ENCODE measurements at places on chromosomes 16 and 17.

GRCh38 chr17:57586196-57586740 is 158.8 kb downstream of the CCDC182 start:
- no peak for DNase-seq

- no peak for DNase-seq
These were observed 28.9 kb downstream of the RBFOX1 start for GRCh38 chr16:7361416-7362129.

- DNase-seq, result no peak
These were observed 306.0 kb downstream of the MAF start for GRCh38 chr16:79294568-79294967.

DNA sequence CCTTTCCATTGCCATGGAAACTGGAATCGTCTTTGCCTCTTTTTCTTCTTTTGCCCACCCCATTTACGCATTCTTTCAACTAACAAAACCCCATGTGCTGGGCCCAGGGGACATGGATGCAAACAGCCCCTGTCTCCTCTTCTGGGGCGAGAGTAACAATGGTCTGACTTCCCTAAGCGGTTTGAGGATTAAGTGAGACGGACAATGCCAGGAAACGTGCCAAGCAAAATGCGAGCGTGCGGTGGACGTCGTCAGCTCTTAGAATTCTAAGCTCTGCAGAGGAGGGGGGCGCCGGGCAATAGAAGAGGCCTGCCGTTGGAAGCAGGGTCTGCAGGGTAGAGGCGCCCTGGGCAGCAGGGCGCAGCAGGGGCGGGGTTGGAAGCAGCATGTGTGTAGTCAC is 42.4 kb upstream of the JPH3 start:
- no peak for DNase-seq

- DNase-seq, result no peak
These were observed 51.1 kb downstream of the GPRC5B start for GRCh38 chr16:19833581-19833980.

GRCh38 chr17:41639492-41640473 is 15.4 kb upstream of the KRT17 start:
- no peak for DNase-seq

DNA sequence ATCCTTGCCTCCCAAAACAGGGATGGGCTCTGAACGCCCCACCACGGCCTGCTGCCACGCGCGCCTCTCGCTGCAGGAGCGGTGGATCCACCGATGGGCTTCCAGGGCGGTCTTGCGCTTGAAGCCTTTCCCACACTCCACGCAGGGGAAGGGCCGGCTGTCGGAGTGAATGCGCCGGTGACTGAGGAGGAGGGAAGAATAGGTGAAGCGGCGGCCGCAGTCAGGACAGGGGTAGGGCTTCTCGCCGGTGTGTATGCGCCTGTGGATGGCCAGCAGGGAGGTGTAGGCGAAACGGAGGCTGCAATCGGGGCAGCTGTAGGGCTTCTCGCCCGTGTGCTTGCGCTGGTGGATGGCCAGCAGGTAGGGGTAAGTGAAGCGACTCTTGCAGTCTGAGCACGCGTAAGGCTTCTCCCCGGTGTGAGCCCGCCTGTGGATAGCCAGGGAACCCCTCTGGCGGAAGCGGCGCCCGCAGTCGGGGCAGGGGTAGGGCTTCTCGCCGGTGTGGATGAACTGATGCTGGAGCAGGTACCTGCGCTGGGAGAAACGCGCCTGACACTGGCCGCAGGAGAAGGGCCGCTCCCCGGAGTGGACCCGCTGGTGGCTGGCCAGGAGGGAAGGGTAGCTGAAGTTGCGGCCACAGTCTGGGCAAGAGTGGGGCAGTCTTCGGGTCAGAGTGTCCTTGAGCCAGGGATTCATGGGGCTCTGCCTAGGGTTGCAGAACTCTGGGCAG is 2.7 kb downstream of the ZNF785 start:
- no peak for DNase-seq

- peak; percentile 48 for DNase-seq
These were observed 561 bp downstream of the CCDC47 start for GRCh38 chr17:63772801-63773271.

- DNase-seq, result no peak
These were observed 701 bp upstream of the DPEP2 start for GRCh38 chr16:67999985-68000384.

- DNase-seq, result no peak
These were observed 640.1 kb upstream of the CDH8 start for GRCh38 chr16:62676306-62676705.

DNA sequence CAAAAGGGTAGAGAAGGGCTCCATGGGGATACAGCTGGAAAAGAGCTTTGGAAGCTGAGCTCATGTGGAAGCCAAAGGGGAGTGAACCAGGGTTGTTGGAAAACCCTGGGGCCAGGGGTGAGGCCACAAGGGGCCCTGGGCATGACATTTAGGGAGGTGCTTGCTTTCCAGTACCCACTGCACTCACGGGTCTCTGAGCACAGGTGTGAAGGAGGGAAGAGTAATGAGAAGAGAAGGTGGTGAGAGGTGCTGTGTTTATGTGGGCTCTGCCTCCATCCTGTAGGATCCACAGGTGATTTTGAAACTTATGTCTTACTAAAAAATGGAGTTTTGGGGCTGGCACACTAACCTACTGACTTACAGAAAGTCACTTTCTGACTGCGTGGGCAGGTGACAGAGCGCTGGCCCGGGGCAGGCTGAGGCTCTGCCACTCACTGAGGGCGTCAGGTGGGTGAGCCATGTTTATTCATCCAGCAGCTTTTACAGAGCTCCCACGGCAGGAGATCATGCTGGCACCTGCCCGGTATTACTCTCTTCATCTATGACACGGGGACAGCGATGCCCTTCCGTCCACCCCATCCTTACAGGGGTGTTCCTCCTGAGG is 18.9 kb downstream of the KSR1 start:
- DNase-seq, result no peak

GRCh38 chr16:58685084-58685449 is 497 bp upstream of the SLC38A7 start:
- DNase-seq, result no peak

GRCh38 chr17:31745964-31746600 is 113.0 kb downstream of the COPRS start:
- DNase-seq, result no peak

DNA sequence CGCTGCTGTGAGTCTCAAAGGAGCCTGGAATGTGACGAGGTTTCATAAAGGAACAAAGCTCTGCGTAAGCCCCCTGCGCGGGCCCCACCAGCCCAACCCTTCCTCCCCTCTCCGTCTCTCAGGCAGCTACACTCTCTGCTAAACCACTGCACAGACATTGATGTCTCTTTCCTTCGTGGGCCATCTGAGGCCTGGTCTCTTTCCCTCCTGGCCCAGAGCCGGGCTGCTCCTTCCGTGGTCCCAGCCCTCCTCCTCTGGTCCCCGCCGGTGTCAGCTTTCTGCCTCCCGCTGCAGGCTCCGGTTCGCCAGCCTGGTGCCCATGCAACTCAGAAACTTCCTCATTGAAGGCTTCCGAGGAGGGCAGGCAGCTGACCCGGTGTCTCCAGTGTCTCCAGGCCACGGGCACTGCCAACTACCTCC is 7.4 kb downstream of the SCARF1 start:
- DNase-seq, result no peak

DNA sequence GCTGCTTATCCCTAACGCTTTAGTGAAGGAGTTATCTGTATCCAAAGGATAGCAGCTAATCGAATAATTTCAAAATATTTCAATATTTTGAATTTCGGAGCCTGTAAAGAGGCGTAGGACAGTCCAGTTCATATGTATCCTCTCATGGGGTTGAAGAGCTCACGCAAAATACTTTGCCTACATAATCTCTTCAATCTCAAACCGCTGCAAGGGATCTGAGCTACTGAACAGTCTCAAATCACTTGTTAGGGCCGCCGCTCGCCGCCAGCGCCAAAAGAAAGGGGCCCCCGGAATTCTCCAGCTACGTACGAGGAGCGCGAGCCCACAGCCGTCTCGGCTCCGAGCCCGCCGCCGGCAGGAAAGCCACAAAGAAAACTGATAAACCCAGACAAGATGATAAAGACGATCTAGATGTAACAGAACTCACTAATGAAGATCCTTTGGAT is 601 bp upstream of the RFWD3 start:
- DNase-seq, result no peak

DNA sequence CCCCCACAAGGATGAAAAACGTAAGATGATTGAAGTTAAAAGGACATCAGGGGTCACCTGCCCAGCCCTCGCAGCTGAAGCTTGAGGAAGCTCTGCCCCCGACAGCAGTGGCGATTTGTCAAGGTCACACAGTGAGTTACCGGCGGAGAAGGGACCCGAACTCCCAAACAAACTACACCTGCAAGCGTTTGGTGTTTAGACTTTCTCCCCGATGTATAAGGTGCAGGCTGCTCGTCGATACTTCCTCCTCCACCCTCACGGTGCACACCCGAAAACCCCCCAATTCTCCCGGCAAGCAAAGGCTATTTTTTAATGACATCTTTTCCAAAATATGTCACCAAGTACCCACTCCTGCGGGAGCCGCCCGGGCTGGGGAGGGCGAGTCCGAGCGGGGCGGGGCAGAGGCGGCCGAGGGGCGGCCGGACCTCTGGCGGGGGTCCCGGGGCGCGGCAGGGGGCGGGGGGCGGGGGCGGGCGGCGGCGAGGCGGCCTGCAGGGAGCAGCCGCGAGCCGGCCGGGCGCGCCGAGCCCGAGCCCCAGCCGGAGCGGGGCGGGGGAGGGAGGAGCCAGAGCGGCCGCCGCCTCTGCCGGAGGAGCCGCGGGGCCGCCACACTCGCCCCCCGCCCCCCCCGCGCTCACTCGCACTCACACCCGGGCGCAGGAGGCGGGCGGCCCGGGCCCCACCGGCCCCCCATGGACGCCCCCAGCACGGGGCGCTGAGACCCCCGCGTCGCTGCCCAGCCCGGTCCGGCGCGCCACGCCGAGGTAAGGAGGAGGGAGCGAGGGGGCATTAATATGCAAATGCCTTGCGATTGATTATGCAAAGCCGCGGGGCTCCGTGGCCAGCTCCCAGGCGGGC is at the start of gene THRA:
TSS of gene THRA (plus strand) at position 637 of the 858 bp plus-strand sequence. CDS start 11,524 bp downstream, outside the sequence.
- DNase-seq, result peak; percentile 45

DNA sequence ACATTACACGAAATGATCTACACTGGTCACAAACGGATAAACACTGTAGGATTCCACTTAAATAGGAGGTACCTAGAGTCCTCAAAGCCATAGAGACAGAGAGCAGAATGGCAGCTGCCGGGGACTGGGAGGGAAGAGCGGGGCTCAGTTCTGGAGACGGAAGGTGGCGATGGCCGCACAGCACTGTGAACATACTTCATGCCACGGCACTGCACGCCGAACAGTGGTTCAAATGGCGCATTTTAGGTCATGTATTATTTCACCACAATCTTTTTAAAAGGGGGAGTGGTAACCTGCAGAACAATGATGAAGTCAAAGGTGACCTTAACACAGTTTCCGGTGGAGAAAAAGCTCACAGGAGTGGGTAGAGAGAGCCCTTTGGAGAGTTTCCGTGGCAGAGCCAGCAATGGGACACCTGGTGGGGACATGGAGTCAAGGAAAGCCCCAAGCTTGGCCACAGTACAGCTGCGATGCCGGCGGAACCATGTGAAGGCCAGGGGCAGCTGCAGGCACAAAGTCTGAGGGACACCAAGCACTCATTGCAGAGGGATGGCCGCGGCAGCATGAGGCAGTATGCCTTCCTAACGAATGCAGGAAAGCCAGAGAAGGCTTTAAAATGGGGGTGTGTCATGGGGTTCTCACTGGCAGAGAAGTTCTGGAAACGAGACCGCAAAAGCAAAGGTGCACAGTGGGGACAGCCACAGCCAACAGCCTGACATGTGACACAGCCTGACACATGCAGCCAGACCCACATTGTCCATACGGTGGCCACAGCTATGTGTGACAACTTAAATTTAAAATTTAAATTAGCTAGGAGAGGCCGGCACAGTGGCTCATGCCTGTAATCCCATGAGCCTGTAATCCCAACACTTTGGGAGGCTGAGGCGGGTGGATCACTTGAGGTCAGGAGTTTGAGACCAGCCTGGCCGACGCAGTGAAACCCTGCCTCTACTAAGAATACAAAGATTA is 7.3 kb downstream of the FLCN start:
- DNase-seq, result no peak

- DNase-seq, result peak; percentile 82
These were observed 3.4 kb downstream of the NOG start for GRCh38 chr17:56596691-56597494.

- DNase-seq, result peak; percentile 35
These were observed 6.9 kb upstream of the GJD3 start for GRCh38 chr17:40371261-40371929.

- DNase-seq, result peak; percentile 56
These were observed 15.8 kb downstream of the CDH16 start for GRCh38 chr16:66902648-66903543.

- DNase-seq, result no peak
These were observed 5.4 kb downstream of the NAT9 start for GRCh38 chr17:74770498-74771318.

DNA sequence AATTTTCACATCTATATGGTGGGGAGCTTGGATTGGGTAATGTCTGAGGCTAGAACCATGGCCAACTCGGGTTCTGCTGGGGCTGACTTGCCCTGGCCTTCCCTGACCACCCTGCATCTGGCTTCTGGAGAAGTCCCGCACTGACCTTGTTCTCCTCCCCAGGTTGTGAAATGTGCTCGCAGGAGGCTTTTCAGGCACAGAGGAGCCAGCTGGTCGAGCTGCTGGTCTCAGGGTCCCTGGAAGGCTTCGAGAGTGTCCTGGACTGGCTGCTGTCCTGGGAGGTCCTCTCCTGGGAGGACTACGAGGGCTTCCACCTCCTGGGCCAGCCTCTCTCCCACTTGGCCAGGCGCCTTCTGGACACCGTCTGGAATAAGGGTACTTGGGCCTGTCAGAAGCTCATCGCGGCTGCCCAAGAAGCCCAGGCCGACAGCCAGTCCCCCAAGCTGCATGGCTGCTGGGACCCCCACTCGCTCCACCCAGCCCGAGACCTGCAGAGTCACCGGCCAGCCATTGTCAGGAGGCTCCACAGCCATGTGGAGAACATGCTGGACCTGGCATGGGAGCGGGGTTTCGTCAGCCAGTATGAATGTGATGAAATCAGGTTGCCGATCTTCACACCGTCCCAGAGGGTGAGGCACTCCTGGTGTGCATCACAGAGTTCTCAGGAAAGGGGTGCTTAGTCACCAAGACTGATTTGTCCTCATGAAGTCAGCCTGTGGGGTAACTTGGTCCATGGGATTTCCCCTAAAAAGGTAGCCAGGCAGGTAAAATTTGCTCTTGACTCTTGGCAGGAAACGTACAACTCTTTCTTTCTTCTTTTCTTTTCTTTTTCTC is 6.1 kb downstream of the NOD2 start:
- no peak for DNase-seq

DNA sequence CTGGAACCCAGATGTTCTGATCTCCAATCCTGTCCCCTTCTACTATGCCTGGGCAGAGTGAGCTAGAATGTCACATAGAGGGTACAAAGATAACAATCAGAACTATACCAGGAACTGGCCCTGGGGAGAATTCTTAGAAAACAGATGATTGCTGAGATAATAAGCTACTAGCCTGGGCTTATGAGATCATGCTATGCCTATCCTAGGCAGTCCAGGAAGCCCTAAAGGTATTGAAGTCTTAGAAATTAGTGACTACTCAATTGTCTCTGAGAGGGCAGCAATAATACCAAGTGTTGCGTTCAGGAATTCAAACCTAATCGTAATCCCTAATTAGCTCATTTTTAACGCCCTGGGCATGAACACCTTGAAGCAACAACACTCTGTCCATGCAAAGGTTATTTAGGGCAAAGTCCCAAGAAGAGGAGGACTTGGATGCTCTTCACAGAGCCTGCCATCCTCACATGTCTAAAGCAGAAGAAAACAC is 77.1 kb downstream of the MMD start:
- DNase-seq, result no peak
